ENCODE measurements at places on chromosomes 13 and 19.
A peak's percentile ranks its signal among the peaks of the same experiment; 100 is the strongest.

DNA sequence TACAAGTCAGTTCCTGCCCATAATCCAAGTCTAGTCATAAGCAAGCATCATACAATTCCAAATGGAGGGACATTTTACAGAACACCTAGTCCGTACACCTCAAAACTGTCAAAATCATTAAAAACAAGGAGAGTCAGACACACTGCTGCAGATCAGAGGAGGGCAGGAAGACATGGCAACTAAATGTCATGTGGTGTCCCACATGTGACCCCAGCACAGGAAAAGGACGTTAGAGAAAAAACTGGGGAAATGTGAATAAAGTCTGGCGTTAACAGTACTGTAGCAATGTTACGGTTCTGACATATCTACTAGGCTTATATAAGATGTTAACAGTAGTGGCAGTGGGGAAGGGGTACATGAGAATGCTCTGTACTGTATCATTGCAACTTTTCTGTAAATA lies 2.3 kb downstream of the ZSCAN5A start:
- H3K27ac ChIP-seq, result no peak overlapping the region
- no peak for DNase-seq
- no peaks in the 10 kb centered on the region for H3K27me3 ChIP-seq
- H3K4me1 ChIP-seq, result no peaks in the 10 kb centered on the region
- H3K4me3 ChIP-seq, result no peak overlapping the region

DNA sequence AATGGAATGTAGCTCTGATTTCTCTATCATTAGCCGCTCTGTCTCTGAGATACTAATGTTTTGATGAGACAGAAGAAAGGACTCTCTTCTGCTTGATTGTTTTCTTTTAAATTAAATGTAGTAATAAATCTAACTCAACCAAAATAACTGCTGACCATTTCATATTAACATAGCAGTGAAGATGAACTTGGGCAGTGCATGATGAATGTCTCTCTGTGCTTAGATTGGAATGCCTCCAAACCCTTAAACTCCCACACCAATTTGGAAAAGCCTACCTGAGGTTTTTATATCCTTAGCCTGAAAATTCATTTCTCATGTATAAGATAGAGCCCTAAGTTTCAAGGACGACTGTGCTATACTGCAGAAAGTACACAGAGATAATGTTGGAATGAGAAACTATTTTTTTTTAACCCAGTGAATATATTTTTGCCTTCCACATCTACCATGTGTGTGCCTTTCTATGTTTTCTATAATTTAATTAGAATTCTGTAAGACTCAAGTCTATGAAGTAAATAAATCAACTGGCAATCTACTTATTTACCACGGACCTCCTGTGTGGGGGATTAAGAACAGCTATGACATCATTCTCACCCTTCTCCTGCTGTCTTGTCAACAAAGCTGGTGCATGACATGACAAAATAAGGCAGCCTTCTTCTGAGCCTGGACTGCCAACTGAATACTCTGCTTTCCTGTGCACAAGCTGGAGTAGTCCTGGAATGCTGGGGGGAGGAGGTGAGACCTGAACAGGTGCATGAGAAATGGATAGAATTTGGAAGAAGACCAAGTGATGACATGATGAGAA lies 155.5 kb downstream of the FGF9 start:
- no peaks in the 10 kb centered on the region for H3K4me1 ChIP-seq
- H3K27ac ChIP-seq, result no peak overlapping the region
- H3K4me3 ChIP-seq, result no peak overlapping the region
- no peak for DNase-seq

GRCh38 chr13:73782450-73783449 lies 351.5 kb downstream of the KLF12 start:
- no peaks in the 10 kb centered on the region for H3K4me1 ChIP-seq
- H3K27ac ChIP-seq, result no peak overlapping the region
- no peak for DNase-seq
- no peaks in the 10 kb centered on the region for H3K36me3 ChIP-seq
- no peaks in the 10 kb centered on the region for H3K27me3 ChIP-seq

DNA sequence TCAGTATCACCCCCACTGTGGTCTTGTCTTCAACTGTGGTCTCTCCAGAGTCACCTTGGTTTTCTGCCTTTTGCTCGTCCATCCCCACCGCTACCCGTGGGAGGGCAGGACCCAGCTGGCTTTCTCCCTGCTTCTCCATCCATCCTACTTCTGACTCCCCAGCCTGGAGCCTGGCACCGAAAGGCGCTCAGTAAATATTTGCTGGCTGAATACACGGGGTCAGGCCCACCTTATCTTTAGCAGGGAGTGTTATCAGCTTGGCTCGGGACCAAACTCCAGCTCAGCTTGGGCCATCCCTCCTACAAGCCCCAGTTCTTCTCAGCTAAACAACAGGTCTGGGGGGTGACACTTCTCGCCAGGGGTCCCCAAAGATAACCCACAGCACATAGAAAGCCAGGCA lies 62.0 kb upstream of the KLF2 start:
- H3K27me3 ChIP-seq, result no peaks in the 10 kb centered on the region
- no peaks in the 10 kb centered on the region for H3K4me1 ChIP-seq
- no peak for DNase-seq
- H3K27ac ChIP-seq, result no peak overlapping the region

DNA sequence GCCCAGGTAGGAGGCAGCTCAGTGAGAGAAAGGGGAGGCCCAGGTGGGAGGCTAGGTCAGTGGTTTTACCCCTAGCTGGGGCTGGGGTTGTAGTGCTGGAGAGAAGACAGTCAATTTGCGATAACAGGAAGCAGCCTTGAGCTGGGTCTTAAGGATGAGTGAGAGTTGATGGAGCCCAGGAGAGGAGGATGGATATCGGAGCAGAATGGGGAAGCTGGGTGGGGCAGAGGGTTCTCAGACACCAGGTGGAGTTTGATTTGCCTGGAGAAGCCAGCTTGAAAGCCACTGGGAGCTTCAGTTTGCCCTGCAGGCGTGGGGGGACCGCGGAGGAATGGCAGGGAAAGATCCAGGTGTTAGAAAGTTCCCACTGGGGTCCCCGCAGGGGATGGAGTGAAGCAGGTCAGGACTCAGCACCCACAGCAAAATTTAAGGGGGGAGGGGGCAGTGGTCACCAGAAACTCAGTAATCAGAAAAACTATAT lies 836 bp upstream of the CDC42EP5 start:
- H3K27me3 ChIP-seq, result peaks cover 3% of the 10 kb centered on the region

GRCh38 chr19:38703509-38703908 lies 40.8 kb downstream of the CAPN12 start:
- H3K27me3 ChIP-seq, result no peaks in the 10 kb centered on the region
- no peak overlapping the region for H3K4me3 ChIP-seq
- no peak overlapping the region for H3K27ac ChIP-seq
- H3K4me1 ChIP-seq, result no peaks in the 10 kb centered on the region

- H3K4me1 ChIP-seq, result peaks cover 6% of the 10 kb centered on the region
- no peak overlapping the region for H3K4me3 ChIP-seq
- DNase-seq, result no peak
- H3K27me3 ChIP-seq, result no peaks in the 10 kb centered on the region
- H3K27ac ChIP-seq, result no peak overlapping the region
These were observed 22.8 kb downstream of the COL4A2 start for GRCh38 chr13:110329798-110330461.

- no peaks in the 10 kb centered on the region for H3K4me1 ChIP-seq
- no peak for DNase-seq
These were observed 3.3 kb downstream of the TNFAIP8L1 start for GRCh38 chr19:4642625-4643024.

GRCh38 chr13:24863748-24864540 lies 100.0 kb downstream of the RNF17 start:
- H3K4me3 ChIP-seq, result no peak overlapping the region
- H3K4me1 ChIP-seq, result no peaks in the 10 kb centered on the region
- no peak for DNase-seq
- no peaks in the 10 kb centered on the region for H3K36me3 ChIP-seq
- H3K27me3 ChIP-seq, result no peaks in the 10 kb centered on the region

GRCh38 chr13:43979492-43979891 lies 99.8 kb downstream of the LACC1 start:
- H3K36me3 ChIP-seq, result no peaks in the 10 kb centered on the region
- no peaks in the 10 kb centered on the region for H3K4me1 ChIP-seq
- H3K4me3 ChIP-seq, result no peak overlapping the region
- H3K27ac ChIP-seq, result no peak overlapping the region
- H3K27me3 ChIP-seq, result no peaks in the 10 kb centered on the region

DNA sequence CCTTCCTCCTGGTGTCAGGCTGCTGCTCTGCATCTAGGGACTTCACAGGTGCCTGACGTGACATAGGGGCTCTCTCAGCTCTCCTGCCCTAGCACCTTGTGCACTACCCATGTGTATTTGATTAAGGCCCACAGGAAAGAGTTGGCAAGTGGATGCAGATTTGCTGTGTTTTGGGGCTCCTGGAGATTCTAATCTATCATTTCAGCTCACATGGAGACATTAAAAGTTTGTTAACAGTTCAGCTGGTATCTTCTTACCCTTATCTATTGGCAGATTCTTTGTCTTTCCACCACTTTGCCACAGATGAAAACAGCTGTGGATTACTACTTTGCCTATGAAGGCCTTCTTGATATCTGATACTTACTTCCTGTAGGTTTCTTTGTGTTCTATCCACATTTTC lies 41.9 kb downstream of the WASF3 start:
- H3K36me3 ChIP-seq, result no peaks in the 10 kb centered on the region
- H3K27ac ChIP-seq, result no peak overlapping the region
- no peak overlapping the region for H3K4me3 ChIP-seq

DNA sequence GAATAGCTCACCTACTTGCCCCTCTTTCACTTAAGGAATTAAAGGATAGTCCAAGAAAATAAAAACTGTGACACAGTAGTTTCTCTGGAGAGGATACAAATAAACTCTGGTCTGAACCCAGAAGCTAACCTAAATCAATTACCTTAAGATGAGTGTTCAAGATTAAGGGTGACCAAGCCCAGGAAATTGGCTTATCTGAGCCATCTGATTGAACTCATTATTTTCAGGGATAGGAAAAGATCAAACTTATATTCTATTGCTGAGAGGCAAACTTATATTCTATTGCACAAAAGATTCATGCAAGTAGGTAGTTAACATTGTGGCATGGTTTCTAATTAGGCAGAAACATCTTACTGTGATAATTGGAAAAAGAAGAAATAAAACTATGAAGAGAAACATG lies 175.1 kb downstream of the DCLK1 start:
- no peak overlapping the region for H3K27ac ChIP-seq
- no peak for DNase-seq
- H3K4me1 ChIP-seq, result no peaks in the 10 kb centered on the region
- no peak overlapping the region for H3K4me3 ChIP-seq
- no peaks in the 10 kb centered on the region for H3K27me3 ChIP-seq

GRCh38 chr13:80000684-80001509 lies 340.0 kb downstream of the SPRY2 start:
- H3K36me3 ChIP-seq, result no peaks in the 10 kb centered on the region
- H3K4me1 ChIP-seq, result no peaks in the 10 kb centered on the region
- H3K27me3 ChIP-seq, result no peaks in the 10 kb centered on the region
- H3K4me3 ChIP-seq, result no peak overlapping the region

GRCh38 chr19:519449-519865 lies 12.1 kb upstream of the CDC34 start:
- H3K27ac ChIP-seq, result no peak overlapping the region
- H3K27me3 ChIP-seq, result no peaks in the 10 kb centered on the region
- H3K4me3 ChIP-seq, result no peak overlapping the region
- H3K4me1 ChIP-seq, result no peaks in the 10 kb centered on the region
- no peak for DNase-seq

DNA sequence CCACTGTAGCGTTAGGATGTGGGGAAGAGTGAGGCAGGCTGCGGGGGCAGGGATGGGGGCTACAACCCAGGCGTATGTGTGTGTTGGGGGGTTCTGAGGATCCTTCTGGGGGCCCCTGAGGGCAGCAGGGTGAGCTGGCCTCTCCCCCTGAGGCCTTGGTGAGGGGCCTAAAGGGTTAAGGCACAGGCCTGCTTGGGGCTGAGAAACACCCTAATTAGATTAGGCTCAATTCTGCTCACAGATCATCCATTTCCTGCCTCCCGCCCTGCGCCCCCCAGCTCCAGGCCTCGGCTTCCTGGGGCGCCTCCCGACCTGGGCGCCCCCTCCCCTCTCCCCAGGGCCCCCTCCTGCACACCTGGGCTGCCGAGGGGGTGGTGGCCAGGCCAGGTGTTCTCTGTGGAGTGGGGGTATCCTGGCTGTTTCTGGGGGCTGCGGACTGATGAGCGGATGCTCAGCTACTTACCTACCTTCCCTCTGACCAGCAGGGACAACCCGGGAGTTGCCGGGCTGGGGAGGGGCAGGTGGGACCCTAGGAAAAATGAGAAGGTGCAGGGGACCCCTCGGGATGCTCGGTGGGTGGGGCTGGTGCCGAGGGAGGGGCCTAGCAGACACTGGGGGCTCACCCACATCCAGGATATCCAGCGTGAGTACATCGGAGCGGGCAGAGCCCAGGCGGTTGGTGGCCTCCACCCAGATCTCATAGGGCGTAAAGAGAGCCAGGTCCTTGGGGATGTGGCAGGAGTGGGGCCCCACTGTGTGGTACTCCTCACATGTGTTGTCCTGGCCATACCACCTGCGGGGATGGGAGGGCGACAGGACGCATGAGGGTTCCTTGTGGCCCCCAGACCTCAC lies 8.6 kb downstream of the CRLF1 start:
- DNase-seq, result no peak
- H3K4me3 ChIP-seq, result no peak overlapping the region
- H3K27me3 ChIP-seq, result peaks cover 7% of the 10 kb centered on the region
- peaks cover 17% of the 10 kb centered on the region for H3K4me1 ChIP-seq

- DNase-seq, result no peak
- H3K36me3 ChIP-seq, result no peaks in the 10 kb centered on the region
- H3K4me3 ChIP-seq, result peak overlapping the region; percentile 75
- no peak overlapping the region for H3K27ac ChIP-seq
These were observed 740 bp downstream of the ZNF555 start for GRCh38 chr19:2841855-2842574.

- no peak for DNase-seq
- H3K36me3 ChIP-seq, result no peaks in the 10 kb centered on the region
- H3K27ac ChIP-seq, result no peak overlapping the region
- H3K4me1 ChIP-seq, result peaks cover 6% of the 10 kb centered on the region
- no peak overlapping the region for H3K4me3 ChIP-seq
These were observed 43.1 kb downstream of the COL4A1 start for GRCh38 chr13:110263888-110264287.

DNA sequence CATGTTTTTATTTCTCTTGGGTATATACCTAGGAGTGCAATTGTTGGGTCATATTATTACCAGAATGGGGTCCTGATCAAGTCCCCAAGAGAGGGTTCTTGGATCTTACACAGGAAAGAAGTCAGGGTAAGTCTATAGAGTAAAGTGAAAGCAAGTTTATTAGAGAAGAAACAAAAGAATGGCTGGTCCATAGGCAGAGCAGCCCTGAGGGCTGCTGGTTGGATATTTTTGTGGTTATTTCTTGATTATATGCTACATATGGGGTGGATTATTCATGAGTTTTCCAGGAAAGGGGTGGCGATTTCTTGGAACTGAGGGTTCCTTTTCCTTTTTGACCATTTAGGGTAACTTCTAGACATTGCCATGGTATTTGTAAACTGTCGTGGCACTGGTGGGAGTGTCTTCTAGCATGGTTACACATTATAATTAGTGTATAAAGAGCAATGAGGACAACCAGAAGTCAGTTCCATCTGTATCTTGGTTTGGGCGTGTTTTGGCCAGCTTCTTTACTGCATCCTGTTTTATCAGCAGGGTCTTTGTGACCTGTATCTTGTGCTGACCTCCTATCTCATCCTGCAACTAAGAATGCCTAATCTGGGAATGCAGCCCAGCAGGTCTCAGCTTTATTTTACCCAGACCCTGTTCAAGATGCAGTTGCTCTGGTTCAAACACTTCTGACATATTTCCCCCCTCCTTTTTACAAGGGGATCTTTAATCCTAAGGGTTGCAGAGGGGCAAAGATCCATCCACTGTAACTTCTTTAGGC lies 41.1 kb downstream of the CEACAM1 start:
- H3K27ac ChIP-seq, result no peak overlapping the region
- no peaks in the 10 kb centered on the region for H3K36me3 ChIP-seq
- no peak overlapping the region for H3K4me3 ChIP-seq
- no peaks in the 10 kb centered on the region for H3K4me1 ChIP-seq

All from iPS DF 6.9 (cell line).